Chondrocyte (in vitro differentiated cells): ENCODE measurements at places on chromosomes 3 and 15.

- no peak for DNase-seq
Measured at GRCh38 chr3:62039586-62039985, 333.8 kb downstream of the FEZF2 start.

- DNase-seq: no peak
Measured at GRCh38 chr3:116749388-116749787, 39.8 kb downstream of the TUSC7 start.

GRCh38 chr3:99269606-99270351 lies 368.3 kb upstream of the DCBLD2 start:
- no peak for DNase-seq

- no peak for DNase-seq
Measured at GRCh38 chr15:57321485-57321884, 54.8 kb upstream of the CGNL1 start.

GRCh38 chr3:32883817-32884216 lies 66.0 kb downstream of the TRIM71 start:
- no peak for DNase-seq

GRCh38 chr15:65949011-65949410 lies 79.7 kb downstream of the RAB11A start:
- DNase-seq: no peak

- no peak for DNase-seq
Measured at GRCh38 chr3:185552358-185552877, at the start of gene LIPH. LIPH (minus strand) TSS chr3:185552588; CDS start chr3:185552471, 117 bp downstream.
